WTC11 (cell line): ENCODE measurements at places on chromosomes 6 and 20. TPM values are rescaled to one million over a fixed set of nuclear protein-coding genes. Genes with fewer than 3 reads are reported as not detected.

GRCh38 chr6:137824556-137824879 is 42.5 kb upstream of the TNFAIP3 start:
- no peak overlapping the region for H3K27ac ChIP-seq
- H3K27me3 ChIP-seq, result no peaks in the 10 kb centered on the region

GRCh38 chr6:1617466-1618310 is 8.0 kb downstream of the FOXC1 start:
- H3K27me3 ChIP-seq, result peaks cover 97% of the 10 kb centered on the region
- no peaks in the 10 kb centered on the region for H3K36me3 ChIP-seq
- DNase-seq, result no peak
- H3K27ac ChIP-seq, result no peak overlapping the region

DNA sequence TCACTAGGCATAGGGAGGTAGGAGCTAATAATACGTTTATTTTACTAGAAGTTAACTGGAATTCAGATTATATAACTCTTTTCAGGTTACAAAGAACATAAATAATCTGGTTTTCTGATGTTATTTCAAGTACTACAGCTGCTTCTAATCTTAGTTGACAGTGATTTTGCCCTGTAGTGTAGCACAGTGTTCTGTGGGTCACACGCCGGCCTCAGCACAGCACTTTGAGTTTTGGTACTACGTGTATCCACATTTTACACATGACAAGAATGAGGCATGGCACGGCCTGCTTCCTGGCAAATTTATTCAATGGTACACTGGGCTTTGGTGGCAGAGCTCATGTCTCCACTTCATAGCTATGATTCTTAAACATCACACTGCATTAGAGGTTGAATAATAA is 1.1 kb downstream of the HFE start:
- peaks cover 2% of the 10 kb centered on the region; the same call in 1 of the 2 replicates for H3K27me3 ChIP-seq
- H3K4me1 ChIP-seq, result peaks cover 20% of the 10 kb centered on the region
- no peak overlapping the region for H3K27ac ChIP-seq
- no peak for DNase-seq

GRCh38 chr6:135451617-135452190 is 45.8 kb downstream of the AHI1 start:
- no peak overlapping the region for H3K4me3 ChIP-seq
- H3K4me1 ChIP-seq, result no peaks in the 10 kb centered on the region
- DNase-seq, result no peak

Gene DOK5
- total RNA-seq, result 8.8 to 10.4 TPM (median 10.1 TPM) in 3 replicates

DNA sequence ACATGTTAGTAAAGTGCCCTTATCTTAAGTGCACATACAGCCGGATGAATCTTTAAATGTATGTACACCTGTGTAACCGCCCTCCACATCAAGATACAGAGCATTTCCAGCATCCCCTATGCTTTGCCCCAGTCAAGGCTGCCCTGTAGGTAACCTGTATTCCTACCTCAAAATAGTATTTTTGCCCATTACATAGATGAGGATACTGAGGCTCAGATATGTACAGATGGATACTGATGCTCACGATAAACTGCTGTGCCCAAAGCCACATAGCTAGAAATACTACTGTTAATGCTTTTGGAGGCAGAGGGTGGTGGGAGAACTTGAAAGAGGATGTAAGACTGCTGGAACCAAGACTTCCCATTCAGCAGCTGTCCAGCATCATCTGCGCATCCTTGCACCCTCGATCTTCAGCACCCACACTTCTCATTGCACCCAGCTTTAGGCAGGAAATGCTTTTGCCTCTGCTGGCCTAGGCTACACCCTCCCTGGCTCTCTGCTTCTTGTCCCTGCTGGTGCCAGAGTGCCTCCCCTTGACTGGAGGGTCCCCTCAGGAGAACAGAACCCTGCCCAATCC is 27.0 kb upstream of the ZFAND3 start:
- H3K4me1 ChIP-seq, result peaks cover 23% of the 10 kb centered on the region
- H3K27ac ChIP-seq, result no peak overlapping the region
- no peaks in the 10 kb centered on the region; the same call in 1 of the 2 replicates for H3K27me3 ChIP-seq
- H3K36me3 ChIP-seq, result no peaks in the 10 kb centered on the region
- DNase-seq, result no peak

GRCh38 chr20:53905019-53905819 is 165.2 kb downstream of the BCAS1 start:
- no peak overlapping the region for H3K27ac ChIP-seq
- peaks cover under 1% of the 10 kb centered on the region for H3K36me3 ChIP-seq
- DNase-seq, result no peak
- peaks cover 22% of the 10 kb centered on the region for H3K4me1 ChIP-seq
- H3K27me3 ChIP-seq, result no peaks in the 10 kb centered on the region; the same call in 1 of the 2 replicates

DNA sequence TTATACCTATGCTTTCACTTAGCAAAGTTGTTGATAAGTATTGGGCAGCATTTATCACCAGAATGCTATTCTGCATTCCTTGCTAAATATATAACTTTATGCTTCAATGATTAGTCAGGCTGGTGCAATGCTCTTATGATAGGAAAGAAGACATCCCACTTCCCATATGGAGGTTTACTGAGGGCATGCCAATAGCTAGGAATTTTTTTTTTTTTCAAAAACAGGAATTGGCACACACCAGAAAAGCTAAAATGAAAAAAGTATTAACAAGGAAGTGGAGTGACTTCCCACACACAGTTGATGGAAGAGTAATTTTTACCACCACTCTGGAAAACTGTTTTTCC is 90.8 kb downstream of the FRK start:
- no peaks in the 10 kb centered on the region for H3K36me3 ChIP-seq
- no peak overlapping the region for H3K4me3 ChIP-seq
- H3K4me1 ChIP-seq, result peaks cover 21% of the 10 kb centered on the region

Gene HS3ST5
- total RNA-seq, result 8.1 to 8.7 TPM (median 8.6 TPM) in 3 replicates

Gene DEFB124
- total RNA-seq, result not detected in 3 replicates

- H3K4me3 ChIP-seq, result no peak overlapping the region
- no peak for DNase-seq
- peaks cover 3% of the 10 kb centered on the region; the same call in 1 of the 2 replicates for H3K27me3 ChIP-seq
- no peaks in the 10 kb centered on the region for H3K4me1 ChIP-seq
These were observed 117.0 kb downstream of the ANKRD60 start for GRCh38 chr20:58111310-58112016.

Gene RWDD2A
- 5.1 to 5.2 TPM (median 5.2 TPM) in 3 replicates for total RNA-seq

- H3K4me1 ChIP-seq, result peaks cover 81% of the 10 kb centered on the region
- H3K4me3 ChIP-seq, result peak overlapping the region; percentile 100
- H3K27me3 ChIP-seq, result no peaks in the 10 kb centered on the region; the same call in 1 of the 2 replicates
- peak overlapping the region; percentile 95 for H3K27ac ChIP-seq
These were observed 5.4 kb upstream of the ZNFX1 start for GRCh38 chr20:49283176-49283702.

DNA sequence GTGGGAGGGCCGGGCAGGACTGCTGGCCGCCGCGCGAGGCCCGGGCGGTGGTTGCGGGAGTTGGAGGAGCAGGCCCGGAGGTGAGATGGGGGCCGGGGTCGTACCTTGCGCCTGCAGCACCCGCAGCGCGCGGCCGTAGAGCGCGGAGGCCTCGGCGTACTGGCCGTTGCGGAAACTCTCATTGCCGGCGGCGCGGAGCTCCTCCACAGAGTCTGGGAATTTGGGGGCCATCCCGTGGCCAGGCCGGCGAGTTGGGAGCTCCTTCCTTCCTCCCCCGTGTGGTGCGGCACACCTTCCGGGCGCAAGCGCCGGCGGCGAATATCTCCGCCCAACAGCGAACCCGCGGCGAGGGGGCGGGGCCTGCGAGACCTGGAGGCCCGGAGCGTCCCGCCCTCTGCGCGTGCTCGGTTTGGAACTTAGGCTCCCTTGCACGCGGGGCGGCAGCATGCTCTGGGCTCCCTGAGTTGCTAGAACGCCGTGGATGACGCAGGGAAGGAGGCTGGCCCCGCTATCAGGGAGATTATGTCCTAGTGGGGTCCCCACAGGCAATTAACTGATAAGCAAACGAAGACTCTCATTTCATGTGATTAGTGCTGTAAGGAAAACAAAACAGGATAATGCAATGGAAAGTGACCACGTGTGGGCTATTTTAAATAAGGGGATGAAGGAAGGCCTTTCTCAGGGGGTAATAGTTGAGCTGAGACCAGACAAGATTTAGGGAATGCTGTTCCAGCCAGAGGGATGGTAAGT is at the start of gene TOMM34:
TOMM34 (minus strand) TSS at position 295 of the 750 bp plus-strand sequence; CDS start at position 231, 64 bp downstream.
- peak within 1 kb of the TSS; percentile 96 for H3K4me3 ChIP-seq
- H3K27ac ChIP-seq, result peak within 1 kb of the TSS; percentile 91
- H3K4me1 ChIP-seq, result peaks cover 35% of the 10 kb centered on the region
- H3K27me3 ChIP-seq, result peaks cover 40% of the 10 kb centered on the region
- DNase-seq, result peak; percentile 95

DNA sequence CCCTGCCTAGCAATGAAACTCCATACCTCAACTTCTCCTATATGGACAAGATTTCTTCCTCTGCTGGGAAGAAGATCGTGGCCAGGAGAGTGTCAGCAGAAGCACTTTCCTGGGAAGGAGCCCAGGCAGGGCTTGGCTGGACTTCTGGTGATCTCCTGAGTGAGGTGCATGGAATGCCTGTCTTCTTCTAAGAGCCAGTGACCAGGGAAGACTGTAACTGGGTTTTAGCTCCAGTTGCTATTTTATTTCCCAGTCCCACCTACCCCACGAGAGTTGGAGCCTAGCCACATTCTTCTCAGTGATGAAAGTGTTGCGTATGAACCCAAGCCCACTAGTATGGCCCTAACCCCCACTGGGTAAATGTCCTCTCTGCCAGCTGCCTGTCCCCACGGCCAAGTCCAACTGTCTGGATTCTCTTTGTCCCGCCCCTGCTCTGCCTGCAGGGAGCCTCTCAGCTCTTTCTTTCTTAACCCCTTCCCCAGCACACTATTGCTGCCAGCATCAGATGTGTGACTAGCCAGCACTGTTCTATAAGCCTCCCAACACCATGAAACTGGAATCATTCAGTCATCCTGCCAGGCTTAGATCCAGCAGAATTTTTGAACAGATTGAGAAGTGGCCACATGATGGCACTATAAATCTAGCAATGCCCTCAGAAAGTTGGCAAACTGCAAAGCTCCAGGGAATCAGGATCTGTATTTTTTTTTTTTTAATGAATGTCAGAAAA is 69.8 kb upstream of the FAM184A start:
- no peak overlapping the region for H3K27ac ChIP-seq
- DNase-seq, result no peak
- no peak overlapping the region for H3K4me3 ChIP-seq
- no peaks in the 10 kb centered on the region for H3K36me3 ChIP-seq
- no peaks in the 10 kb centered on the region for H3K27me3 ChIP-seq

Gene STX11
- total RNA-seq, result 0.17 to 0.30 TPM (median 0.27 TPM) in 3 replicates

DNA sequence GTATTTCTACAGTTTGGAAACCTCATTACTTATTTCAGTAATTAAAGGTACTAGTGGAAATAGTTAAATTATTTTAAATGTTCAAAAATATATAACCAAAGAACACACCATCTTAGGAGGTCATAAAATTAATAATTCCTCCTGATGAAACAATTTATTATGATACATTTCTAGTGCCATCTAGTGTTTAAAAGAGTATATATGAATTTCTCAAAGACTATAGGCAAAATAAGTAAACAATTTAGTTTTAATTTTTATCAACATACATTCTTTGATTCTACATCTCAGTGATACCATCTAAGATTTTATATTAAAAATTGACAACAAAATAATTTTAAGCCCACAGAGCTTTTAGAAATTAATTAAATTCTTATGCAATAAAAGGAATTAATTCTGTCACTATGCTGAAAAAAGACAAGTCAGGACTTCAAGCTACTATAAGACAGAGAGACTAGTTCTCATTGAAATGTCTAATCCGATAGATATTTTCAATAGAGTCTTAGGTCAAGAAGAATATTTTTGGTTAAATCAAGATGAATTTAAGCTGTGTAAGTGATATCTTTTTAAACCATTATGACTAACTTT is 107.8 kb upstream of the RNF217 start:
- H3K4me3 ChIP-seq, result no peak overlapping the region
- peaks cover 5% of the 10 kb centered on the region; the same call in 1 of the 2 replicates for H3K4me1 ChIP-seq
- no peaks in the 10 kb centered on the region for H3K27me3 ChIP-seq
- DNase-seq, result no peak

Gene SCRT2
- total RNA-seq, result 0.14 to 0.20 TPM (median 0.16 TPM) in 3 replicates

Gene ZSWIM1
- total RNA-seq, result 15.2 to 17.4 TPM (median 17.0 TPM) in 3 replicates

Gene KIF25
- total RNA-seq, result 0.28 to 1.1 TPM (median 0.71 TPM) in 3 replicates

Gene EYS
- total RNA-seq, result 0.18 TPM in 1 of 3 replicates, not detected in the others

GRCh38 chr6:156455847-156456246 is 321.3 kb upstream of the ARID1B start:
- no peaks in the 10 kb centered on the region for H3K4me1 ChIP-seq
- no peak for DNase-seq
- no peaks in the 10 kb centered on the region for H3K27me3 ChIP-seq
- H3K27ac ChIP-seq, result no peak overlapping the region
- H3K36me3 ChIP-seq, result no peaks in the 10 kb centered on the region
- H3K4me3 ChIP-seq, result no peak overlapping the region

- no peak overlapping the region for H3K27ac ChIP-seq
- H3K4me3 ChIP-seq, result peak overlapping the region; percentile 92
- DNase-seq, result no peak
- H3K27me3 ChIP-seq, result peaks cover 53% of the 10 kb centered on the region
- peaks cover 35% of the 10 kb centered on the region for H3K4me1 ChIP-seq
These were observed 1.8 kb downstream of the LTB start for GRCh38 chr6:31580438-31580740.

DNA sequence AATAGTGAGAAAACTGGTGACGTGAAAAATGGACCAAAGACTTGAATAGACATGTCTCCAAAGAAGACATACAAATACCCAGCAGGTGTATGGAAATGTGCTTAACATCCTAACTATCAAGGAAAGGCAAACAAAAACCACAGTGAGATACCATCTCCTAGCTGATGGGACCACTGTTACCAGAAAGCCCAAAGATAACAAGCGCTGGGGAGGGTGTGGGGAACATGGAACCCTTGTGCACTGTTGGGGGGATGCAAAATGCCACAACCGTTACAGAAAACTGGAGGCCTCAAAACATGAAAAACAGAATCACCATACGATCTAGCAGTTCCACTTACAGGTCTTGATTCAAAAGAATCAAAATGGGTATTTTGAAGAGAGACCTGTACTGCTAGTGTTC is 19.8 kb upstream of the RBM38 start:
- DNase-seq, result no peak
- peaks cover 12% of the 10 kb centered on the region for H3K4me1 ChIP-seq
- H3K4me3 ChIP-seq, result no peak overlapping the region
- no peak overlapping the region for H3K27ac ChIP-seq
- H3K27me3 ChIP-seq, result no peaks in the 10 kb centered on the region

Gene VSTM2L
- total RNA-seq, result 1.7 to 2.1 TPM (median 1.9 TPM) in 3 replicates

GRCh38 chr6:126210398-126211075 is 129.4 kb upstream of the CENPW start:
- no peak overlapping the region for H3K27ac ChIP-seq
- H3K27me3 ChIP-seq, result no peaks in the 10 kb centered on the region
- no peaks in the 10 kb centered on the region for H3K36me3 ChIP-seq
- no peak overlapping the region for H3K4me3 ChIP-seq
- H3K4me1 ChIP-seq, result peaks cover 4% of the 10 kb centered on the region

GRCh38 chr6:8642131-8642530 is 206.8 kb upstream of the SLC35B3 start:
- H3K4me1 ChIP-seq, result no peaks in the 10 kb centered on the region
- H3K36me3 ChIP-seq, result no peaks in the 10 kb centered on the region
- no peak overlapping the region for H3K4me3 ChIP-seq

Gene SALL4
- total RNA-seq, result 156 to 204 TPM (median 203 TPM) in 3 replicates

Gene FAM162B
- total RNA-seq, result 1.6 to 3.0 TPM (median 1.6 TPM) in 3 replicates

Gene PRSS16
- total RNA-seq, result 18.5 to 21.1 TPM (median 19.3 TPM) in 3 replicates

GRCh38 chr6:42113936-42114636 is 28.3 kb downstream of the C6orf132 start:
- H3K27me3 ChIP-seq, result no peaks in the 10 kb centered on the region
- 0 out of 2 replicates have a peak overlapping the region, but pooled peaks have one; percentile 27 for H3K27ac ChIP-seq
- no peak for DNase-seq
- no peak overlapping the region for H3K4me3 ChIP-seq

Gene LCA5
- 3.6 to 4.2 TPM (median 3.8 TPM) in 3 replicates for total RNA-seq

Gene ANKEF1
- 7.1 to 10.3 TPM (median 10.3 TPM) in 3 replicates for total RNA-seq

Gene MACROD2
- total RNA-seq, result 3.0 to 4.1 TPM (median 3.5 TPM) in 3 replicates

GRCh38 chr20:47905628-47906347 is 120.5 kb upstream of the SULF2 start:
- DNase-seq, result no peak
- peaks cover 19% of the 10 kb centered on the region for H3K4me1 ChIP-seq
- H3K4me3 ChIP-seq, result no peak overlapping the region
- no peaks in the 10 kb centered on the region for H3K27me3 ChIP-seq
